ENCODE measurements at places on chromosomes 3 and 15.
A peak's percentile ranks its signal among the peaks of the same experiment; 100 is the strongest.

- DNase-seq: no peak
These were observed 18.6 kb downstream of the NEK4 start for GRCh38 chr3:52752045-52752660.

- DNase-seq: no peak
These were observed 28.0 kb downstream of the TLE3 start for GRCh38 chr15:70069716-70070115.

GRCh38 chr3:53190659-53191058 is 29.6 kb downstream of the PRKCD start:
- DNase-seq: no peak

- DNase-seq: no peak
These were observed 10.6 kb downstream of the TP63 start for GRCh38 chr3:189641776-189642175.

- no peak for DNase-seq
These were observed 43.9 kb upstream of the KCNH8 start for GRCh38 chr3:19104459-19104858.

DNA sequence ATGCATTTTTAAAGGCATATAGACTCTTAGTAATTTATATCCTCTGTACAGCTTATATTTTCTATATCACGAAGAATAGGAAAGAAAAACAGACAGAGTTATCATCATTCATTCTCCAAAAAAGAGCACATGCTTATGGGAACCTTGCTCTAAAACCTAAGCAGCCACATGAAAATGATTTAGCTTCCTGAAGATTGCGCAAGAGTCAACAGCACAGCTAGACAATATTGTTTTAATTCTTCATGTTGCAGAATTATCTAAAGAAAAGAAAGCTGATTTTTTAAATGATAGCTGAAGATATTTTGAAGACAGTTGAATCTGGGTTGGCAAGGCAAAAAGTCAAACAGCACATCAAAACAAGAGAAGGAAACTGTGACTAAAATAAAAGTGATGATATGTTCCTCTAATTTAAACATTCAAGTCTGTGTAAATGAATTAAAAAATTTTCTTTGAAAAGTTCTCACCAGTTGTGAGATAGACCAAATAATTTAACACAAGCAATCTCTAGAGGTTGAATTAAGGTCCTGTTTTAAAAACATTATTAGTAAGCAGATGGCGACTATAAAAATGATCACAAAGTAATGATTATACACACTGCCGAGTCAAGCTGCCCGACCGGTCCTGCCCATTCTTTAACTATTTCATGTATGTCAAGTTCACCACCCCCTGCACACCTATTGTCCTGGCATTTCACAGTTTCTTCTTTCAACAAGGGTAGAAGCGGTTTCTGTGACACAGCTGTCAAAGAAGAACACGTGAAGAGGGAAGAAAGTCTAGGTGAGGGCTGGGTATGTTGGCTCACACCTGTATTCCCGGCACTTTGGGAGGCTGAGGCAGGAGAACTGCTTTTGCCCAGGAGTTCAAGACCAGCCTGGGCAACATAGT is 74.2 kb upstream of the BHLHE40 start:
- no peak for DNase-seq

DNA sequence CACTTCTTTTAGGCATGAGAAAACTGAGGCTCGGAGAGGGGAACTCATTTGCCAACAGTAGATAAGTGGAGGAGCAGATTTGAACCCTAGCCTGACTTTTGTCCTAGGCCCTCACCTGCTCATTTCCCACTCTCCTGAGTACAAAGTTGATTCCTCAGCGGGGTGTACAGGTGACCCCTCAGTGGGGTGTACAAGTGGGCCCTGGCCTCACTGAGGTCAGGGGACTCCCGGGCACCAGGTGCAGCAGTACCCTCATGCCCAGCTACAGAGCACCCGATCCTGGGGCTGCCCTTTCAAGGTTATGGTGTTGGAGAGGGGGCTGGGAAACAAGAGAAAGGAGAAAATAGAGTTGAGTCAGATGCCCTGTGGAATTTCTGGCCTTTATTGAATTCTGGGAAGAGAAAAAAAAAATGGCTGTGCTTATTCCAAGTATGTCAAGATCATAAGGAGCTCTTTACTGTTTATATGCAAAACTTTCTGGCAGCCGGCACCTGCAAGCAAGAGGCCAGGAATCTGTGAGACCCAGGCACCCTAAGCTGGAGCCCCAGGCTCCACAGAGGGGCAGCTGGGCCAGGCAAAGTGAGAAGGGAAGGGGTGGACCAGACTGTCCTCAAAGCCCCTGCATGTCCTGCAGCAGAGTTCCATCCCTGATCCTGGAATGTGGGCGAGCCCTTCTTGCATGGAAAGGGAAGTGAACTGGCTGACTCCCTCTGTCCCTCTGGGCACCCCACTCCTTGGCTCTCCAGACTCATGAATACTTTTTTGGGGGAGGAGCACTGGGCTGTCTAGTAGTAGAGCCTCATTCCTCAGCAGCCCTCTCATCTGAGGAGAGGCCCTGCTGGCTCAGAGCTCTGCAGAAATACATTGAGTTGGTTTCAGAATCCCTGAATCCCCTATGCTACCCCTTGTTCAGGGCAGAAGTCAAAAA is 43.1 kb downstream of the AMOTL2 start:
- no peak for DNase-seq

DNA sequence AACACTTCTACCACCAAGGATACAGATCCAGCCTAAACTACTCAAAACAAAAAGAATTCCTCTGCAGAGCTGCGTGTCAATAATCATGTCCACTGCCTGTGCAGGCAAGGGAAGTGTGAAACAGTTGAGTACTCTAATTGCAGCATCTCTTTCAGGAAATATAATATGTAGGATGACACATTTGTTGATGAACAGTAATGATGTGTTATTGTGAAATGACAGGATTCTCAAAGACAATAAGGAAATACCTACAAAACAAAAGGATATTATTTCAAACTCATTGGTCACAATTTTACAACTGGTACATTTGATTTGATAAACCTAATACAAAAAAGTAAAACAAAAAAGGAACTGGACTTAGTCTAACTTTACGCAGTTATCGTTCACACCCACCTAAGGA is 4.4 kb downstream of the SPG11 start:
- DNase-seq: no peak

GRCh38 chr15:65033659-65034269 is 4.3 kb upstream of the MTFMT start:
- peak; percentile 39 for DNase-seq

- no peak for DNase-seq
These were observed 55.5 kb upstream of the HES1 start for GRCh38 chr3:194080436-194080835.

DNA sequence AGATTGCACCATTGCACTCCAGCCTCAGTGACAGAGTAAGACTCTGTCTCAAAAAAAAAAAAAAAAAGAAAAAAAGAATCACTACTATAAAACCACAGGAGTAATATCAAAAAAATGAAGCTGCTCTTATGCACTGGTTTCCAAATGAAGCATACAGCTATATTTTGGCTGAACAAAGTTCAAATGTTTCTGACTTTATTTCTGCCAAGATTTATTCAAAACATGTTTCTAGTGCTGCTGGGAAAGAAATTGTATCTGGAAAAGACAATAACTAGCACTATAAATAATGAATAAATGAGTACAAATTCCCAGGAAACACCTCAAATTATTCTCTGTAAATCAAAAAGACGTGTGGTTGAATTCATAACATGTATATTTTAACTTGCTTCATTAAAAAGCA is 102.5 kb upstream of the MME start:
- no peak for DNase-seq

DNA sequence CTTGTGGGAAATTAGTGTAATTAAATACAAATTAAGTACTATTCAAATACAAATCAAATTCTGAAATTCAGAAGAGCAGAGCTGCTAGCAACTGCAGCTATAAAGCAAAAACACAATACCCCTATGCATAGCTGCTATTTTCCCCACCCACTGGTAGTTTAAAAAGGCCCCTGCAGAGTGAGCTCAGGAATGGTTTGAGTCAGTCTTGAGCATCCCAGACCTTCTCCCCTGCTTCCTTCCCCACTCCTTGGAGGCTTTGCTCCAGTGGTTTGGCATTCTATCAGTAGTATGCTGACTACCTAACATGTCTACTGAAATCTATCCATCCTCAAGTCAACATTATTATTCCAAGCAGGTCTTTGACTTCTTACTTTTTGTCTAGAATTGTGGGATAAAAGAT is 53.0 kb downstream of the EFHB start:
- DNase-seq: no peak

DNA sequence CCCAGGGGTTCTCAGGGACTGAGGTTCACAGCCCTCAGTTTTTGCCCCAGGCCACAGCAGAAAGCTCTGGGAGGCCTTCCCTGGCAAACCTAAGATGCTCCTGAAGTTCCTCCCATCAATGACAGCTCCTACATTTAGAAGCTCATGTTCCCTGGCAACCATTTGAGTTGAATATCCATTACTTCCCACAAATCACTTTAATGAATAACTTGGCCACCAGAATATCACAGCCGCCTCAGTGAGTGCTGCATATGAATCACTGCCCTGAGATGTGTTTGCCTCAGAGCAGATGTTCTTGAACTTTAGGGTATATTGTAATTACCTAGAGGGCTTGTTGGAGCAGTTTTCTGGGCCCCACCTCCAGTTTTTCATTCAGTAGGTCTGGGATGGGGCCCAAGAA is 27.4 kb downstream of the SLCO2A1 start:
- no peak for DNase-seq

DNA sequence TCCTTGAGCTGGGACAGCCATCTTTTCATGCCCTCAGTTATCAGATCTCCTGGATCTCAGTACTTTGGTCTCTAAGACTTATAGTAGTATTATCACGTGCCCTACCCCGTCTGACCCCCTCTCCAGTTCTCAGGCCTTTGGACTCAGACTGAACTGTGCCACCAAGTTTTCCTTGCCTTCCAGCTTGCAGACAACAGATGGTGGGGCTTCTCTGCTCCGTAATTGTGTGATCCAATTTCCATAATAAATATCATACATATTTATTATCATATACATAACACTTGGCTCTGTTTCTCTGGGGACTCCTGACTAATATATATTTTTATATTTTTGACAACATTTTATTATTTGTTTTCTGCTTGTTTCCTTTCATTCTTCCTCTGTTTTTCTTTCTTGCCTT is 458.8 kb upstream of the SEMA6D start:
- DNase-seq: no peak

GRCh38 chr15:25711691-25712090 is 151.4 kb downstream of the ATP10A start:
- no peak for DNase-seq

Data from NCI-H1694 (cell line).